CD4-positive, CD25-positive, alpha-beta regulatory T cell (primary cell): ENCODE measurements at places on chromosomes 5 and 9. TPM values are rescaled to one million over a fixed set of nuclear protein-coding genes. Genes with fewer than 3 reads are reported as not detected.

Gene PCDHGA6
- not detected for total RNA-seq

Gene GARIN3
- total RNA-seq = not detected

Gene ZNF483
- 22.1 TPM for total RNA-seq

Gene ANKRD18B
- not detected for total RNA-seq

GRCh38 chr5:34585601-34586104, 70.5 kb upstream of the RAI14 start:
- DNase-seq = no peak
